ENCODE measurements at places on chromosomes 16 and 17. TPM values are rescaled to one million over a fixed set of nuclear protein-coding genes. Genes with fewer than 3 reads are reported as not detected.

CSH2 gene
- polyA plus RNA-seq = not detected

APOH gene
- not detected for polyA plus RNA-seq

CDRT15L2 gene
- not detected for polyA plus RNA-seq

KRT24 gene
- not detected for polyA plus RNA-seq

FOXL1 gene
- 0.61 TPM for polyA plus RNA-seq

SP6 gene
- 4.6 TPM for polyA plus RNA-seq

RASD1 gene
- 24.3 TPM for polyA plus RNA-seq

TCAP gene
- polyA plus RNA-seq = 105 TPM

ZP2 gene
- not detected for polyA plus RNA-seq

EPX gene
- not detected for polyA plus RNA-seq

CTRB2 gene
- 0.76 TPM for polyA plus RNA-seq

UBALD2 gene
- 13.2 TPM for polyA plus RNA-seq

MGRN1 gene
- polyA plus RNA-seq = 47.2 TPM

TAX1BP3 gene
- polyA plus RNA-seq = 155 TPM

ACLY gene
- polyA plus RNA-seq = 89.2 TPM

HCFC1R1 gene
- 109 TPM for polyA plus RNA-seq

MGAT5B gene
- 0.86 TPM for polyA plus RNA-seq

AANAT gene
- polyA plus RNA-seq = 2.1 TPM

ARHGDIG gene
- polyA plus RNA-seq = 3.1 TPM

HAS3 gene
- 0.62 TPM for polyA plus RNA-seq

HYDIN gene
- polyA plus RNA-seq = 1.8 TPM

OTOA gene
- not detected for polyA plus RNA-seq

GLIS2 gene
- 10.3 TPM for polyA plus RNA-seq

CENPN gene
- 28.7 TPM for polyA plus RNA-seq

GRAPL gene
- polyA plus RNA-seq = not detected

SLC4A1 gene
- not detected for polyA plus RNA-seq

EVPLL gene
- not detected for polyA plus RNA-seq

SLC43A2 gene
- polyA plus RNA-seq = 2.5 TPM

TACO1 gene
- polyA plus RNA-seq = 41.3 TPM

DPEP3 gene
- not detected for polyA plus RNA-seq

IRF8 gene
- 1.7 TPM for polyA plus RNA-seq

TBC1D3E gene
- polyA plus RNA-seq = 4.6 TPM

OTOP2 gene
- polyA plus RNA-seq = not detected

IRX5 gene
- 22.0 TPM for polyA plus RNA-seq

MTHFSD gene
- polyA plus RNA-seq = 28.8 TPM

KCNH6 gene
- polyA plus RNA-seq = not detected

CDRT15 gene
- polyA plus RNA-seq = 0.42 TPM

FZD2 gene
- polyA plus RNA-seq = 51.5 TPM

MMP15 gene
- 317 TPM for polyA plus RNA-seq

C17orf50 gene
- 1.2 TPM for polyA plus RNA-seq

EVPL gene
- polyA plus RNA-seq = not detected

NPIPA7 gene
- 3.2 TPM for polyA plus RNA-seq

ADAP2 gene
- 0.71 TPM for polyA plus RNA-seq

SPAG9 gene
- 12.1 TPM for polyA plus RNA-seq

TEKT5 gene
- polyA plus RNA-seq = 0.48 TPM

UMOD gene
- polyA plus RNA-seq = not detected

CEMP1 gene
- 4.6 TPM for polyA plus RNA-seq

KRTAP9-4 gene
- not detected for polyA plus RNA-seq

GNG13 gene
- not detected for polyA plus RNA-seq

MMP2 gene
- polyA plus RNA-seq = 39.9 TPM

SPNS3 gene
- polyA plus RNA-seq = not detected

KRT39 gene
- polyA plus RNA-seq = not detected

NXPH3 gene
- polyA plus RNA-seq = 2.1 TPM

CEP295NL gene
- polyA plus RNA-seq = not detected

GAS2L2 gene
- polyA plus RNA-seq = not detected

PCGF2 gene
- polyA plus RNA-seq = 12.2 TPM

KIFC3 gene
- polyA plus RNA-seq = 24.8 TPM

PRSS53 gene
- 0.35 TPM for polyA plus RNA-seq

KRT20 gene
- not detected for polyA plus RNA-seq
